ENCODE measurements at places on chromosomes 1 and 21.

DNA sequence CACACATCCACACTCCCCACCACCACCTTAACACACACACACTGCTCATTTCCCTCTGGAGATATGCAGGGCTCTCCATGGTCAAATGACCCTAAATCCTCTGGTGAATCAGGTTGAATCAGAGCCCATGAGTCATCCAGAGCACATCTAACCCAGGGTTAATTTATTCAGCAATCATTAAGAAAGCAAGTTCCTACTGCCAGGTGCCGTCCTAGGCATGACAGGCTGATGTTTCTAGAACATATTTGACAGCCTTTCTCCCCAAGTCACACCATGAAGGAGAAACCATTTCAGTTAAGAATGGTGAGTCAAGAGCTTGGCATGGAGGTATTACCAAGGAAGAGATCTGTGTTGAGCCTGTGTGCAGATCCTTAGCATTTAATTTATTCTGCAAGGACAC lies 194.3 kb upstream of the CAMK1G start:
- no peak for DNase-seq

GRCh38 chr1:87212431-87213134 lies 116.1 kb upstream of the LMO4 start:
- DNase-seq: no peak

GRCh38 chr1:208844158-208844557 lies 600.0 kb upstream of the PLXNA2 start:
- no peak for DNase-seq

- no peak for DNase-seq
These were observed 9.4 kb downstream of the SPEN start for GRCh38 chr1:15856888-15857287.

GRCh38 chr1:63864224-63864641 lies 90.4 kb downstream of the ROR1 start:
- no peak for DNase-seq

DNA sequence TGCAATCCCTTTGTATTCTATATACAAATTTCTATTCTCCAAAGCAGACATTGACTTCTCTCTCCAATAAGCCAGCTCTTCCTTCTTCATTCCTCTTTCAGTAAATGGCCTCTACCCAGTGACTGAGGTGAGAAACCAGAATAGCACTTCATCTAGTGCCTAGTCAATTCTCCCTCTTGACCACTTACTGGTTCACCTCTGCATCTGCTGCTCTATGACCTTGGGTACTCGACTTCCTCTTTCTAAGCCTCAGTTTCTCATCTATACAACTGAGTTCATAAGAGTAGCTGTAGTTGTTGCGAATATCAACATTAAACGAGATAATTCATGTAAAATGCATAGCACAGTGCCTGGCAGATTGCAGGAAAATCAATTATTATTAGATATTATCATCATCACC lies 12.4 kb downstream of the LYST start:
- no peak for DNase-seq

DNA sequence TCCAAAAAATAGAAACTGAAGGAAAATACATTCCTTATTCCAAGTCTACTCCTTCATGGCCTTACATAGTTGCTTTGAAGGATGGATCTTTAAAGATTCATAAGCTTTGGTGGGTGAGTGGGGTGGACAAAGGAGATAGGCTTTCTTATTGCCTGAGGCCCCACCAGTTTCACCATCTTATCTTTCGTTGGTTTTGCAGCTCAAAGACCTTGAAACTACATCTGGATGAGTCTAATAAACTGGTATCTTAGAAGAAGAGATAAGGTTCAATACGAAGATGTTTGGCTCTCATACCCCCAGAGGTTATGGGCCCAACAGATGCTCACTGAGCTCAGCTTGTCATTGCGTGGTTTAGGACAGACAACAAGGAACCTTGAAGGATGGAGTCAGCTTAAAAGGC lies 201.5 kb downstream of the HS2ST1 start:
- DNase-seq: no peak

DNA sequence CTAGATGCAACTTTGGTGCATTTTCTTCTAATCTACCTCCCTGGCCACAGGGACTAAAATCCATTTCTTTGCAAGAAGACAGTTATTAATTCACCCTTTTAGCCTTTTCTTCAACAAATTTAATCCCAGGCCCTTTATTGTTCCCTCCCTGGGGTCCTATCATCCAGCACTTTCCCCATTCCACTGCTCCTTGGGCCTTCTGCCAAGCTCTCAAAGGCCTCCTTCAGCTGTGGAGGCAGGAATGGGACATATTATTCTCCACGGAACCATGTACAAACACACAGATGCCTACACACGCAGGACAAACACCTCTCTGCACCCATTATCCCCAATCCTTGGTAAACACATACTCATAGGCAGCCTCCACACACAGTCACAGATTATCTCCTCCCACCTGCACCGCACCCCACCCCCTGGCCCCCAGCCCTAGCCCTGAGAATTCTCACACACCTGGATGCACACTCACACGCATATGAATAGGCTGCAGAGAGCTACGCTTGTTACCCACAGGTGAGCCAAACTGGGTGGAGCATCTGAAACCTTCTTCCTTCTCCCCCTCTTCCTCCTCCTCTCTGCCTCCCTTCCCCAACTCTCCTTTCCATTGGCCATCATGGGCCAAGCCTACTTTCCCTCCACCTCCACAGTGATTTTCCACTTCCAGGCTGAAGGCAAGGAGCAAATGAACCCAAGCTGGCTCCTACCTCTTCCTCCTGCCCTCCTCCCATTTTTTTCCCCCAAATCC lies 11.7 kb downstream of the TAGLN2 start:
- DNase-seq: no peak

All from CD8-positive, alpha-beta memory T cell (primary cell).